ENCODE measurements at places on chromosomes 13 and 19.

DNA sequence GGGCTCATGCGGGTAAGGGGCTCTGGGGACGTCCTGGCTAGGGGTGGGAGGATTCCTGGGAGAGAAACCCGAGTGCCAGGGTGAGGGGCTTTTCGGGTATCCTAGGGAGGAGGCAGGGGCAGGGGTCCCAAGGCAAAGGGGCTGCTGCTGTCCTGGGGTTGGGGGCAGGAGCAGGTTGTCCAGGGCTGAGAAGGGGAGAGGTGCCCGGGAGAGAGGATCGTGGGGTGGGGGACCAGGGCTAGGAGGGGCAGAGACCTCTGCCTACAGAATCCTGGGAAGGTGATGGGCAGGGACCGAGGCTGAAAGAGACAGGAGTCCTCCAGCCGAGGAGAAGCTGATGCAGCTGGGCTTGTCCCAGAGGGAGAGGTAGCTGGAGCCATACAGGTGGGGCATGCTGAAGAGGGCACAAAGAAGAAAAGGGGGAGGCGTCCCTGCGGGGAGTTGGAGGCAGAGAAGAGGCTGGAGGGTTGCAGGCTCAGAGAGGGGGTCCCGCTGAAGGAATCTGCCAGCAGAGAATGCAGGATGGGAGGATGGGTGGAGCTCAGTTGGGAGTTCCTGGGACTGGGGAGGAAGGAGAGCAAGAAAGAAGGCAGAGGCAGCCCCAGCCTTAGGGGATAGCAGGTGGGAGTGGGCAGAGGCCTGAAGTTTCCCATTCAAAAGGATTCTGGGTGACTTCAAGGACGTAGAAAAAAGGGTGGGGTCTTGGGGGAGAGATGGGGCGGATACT, 574 bp downstream of the CYP2S1 start:
- no peaks in the 10 kb centered on the region for H3K4me1 ChIP-seq
- no peak overlapping the region for H3K27ac ChIP-seq
- no peak overlapping the region for H3K4me3 ChIP-seq
- DNase-seq: no peak
- peaks cover 49% of the 10 kb centered on the region for H3K27me3 ChIP-seq
- H3K36me3 ChIP-seq: no peaks in the 10 kb centered on the region

DNA sequence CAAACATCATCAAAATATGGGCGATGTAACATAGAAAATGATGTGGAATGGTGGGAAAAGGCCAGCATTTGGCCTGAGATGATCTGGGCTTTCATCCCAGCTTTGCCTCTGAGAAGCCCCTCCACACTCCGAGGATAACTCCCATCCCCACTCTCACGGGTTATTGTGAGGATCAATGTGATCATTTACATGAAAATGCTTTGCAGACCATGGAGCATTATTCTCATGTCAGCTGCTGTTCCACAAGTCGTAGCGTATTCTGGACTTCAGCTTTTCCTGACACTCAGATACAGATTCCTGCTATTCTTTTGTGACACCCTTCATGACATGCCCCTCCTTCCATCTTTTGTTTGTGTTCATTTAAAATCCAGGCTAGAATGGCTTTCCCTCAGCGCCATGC, 86.5 kb downstream of the NUFIP1 start:
- H3K27ac ChIP-seq: no peak overlapping the region
- H3K36me3 ChIP-seq: no peaks in the 10 kb centered on the region
- H3K27me3 ChIP-seq: no peaks in the 10 kb centered on the region
- peaks cover 32% of the 10 kb centered on the region for H3K4me1 ChIP-seq

DNA sequence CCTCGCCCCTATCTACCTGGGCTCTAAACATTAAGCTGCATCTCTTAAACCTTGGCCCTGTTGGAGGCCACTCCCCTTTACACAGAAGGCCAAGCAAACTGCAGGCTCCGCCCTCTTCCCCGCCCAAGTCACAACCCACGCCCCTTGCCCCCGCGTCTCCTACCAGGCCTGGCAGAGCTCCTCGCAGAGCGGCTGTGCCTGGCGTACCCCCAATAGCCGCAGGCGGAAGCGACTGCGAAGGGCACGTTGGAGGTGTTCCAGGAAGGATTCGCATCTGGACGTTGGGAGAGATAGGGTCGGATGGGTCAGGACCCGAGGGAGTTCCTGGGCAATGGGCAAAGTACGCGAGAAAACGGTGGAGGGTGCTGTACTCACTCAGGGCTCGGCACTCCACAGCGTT, 5.9 kb downstream of the RTBDN start:
- no peaks in the 10 kb centered on the region for H3K4me1 ChIP-seq
- peak overlapping the region; percentile 20 for H3K4me3 ChIP-seq
- DNase-seq: peak; percentile 78
- H3K36me3 ChIP-seq: no peaks in the 10 kb centered on the region
- H3K27me3 ChIP-seq: no peaks in the 10 kb centered on the region
- no peak overlapping the region for H3K27ac ChIP-seq

- no peak overlapping the region for H3K27ac ChIP-seq
- no peaks in the 10 kb centered on the region for H3K4me1 ChIP-seq
- H3K36me3 ChIP-seq: peaks cover 8% of the 10 kb centered on the region
- no peak overlapping the region for H3K4me3 ChIP-seq
- no peaks in the 10 kb centered on the region for H3K27me3 ChIP-seq
- DNase-seq: no peak
Measured at GRCh38 chr19:4120559-4121272, 3.2 kb downstream of the MAP2K2 start.

- H3K4me1 ChIP-seq: no peaks in the 10 kb centered on the region
- H3K4me3 ChIP-seq: no peak overlapping the region
- no peak overlapping the region for H3K27ac ChIP-seq
- H3K36me3 ChIP-seq: no peaks in the 10 kb centered on the region
- no peaks in the 10 kb centered on the region for H3K27me3 ChIP-seq
- no peak for DNase-seq
Measured at GRCh38 chr13:91948736-91949135, 550.3 kb downstream of the GPC5 start.

GRCh38 chr13:96636001-96636709, 358.1 kb downstream of the OXGR1 start:
- DNase-seq: no peak
- no peaks in the 10 kb centered on the region for H3K4me1 ChIP-seq
- H3K4me3 ChIP-seq: no peak overlapping the region
- no peaks in the 10 kb centered on the region for H3K27me3 ChIP-seq
